Myocyte (in vitro differentiated cells): ENCODE measurements at places on chromosomes 7 and 10. TPM values are rescaled to one million over a fixed set of nuclear protein-coding genes. Genes with fewer than 3 reads are reported as not detected.

- DNase-seq: no peak
These were observed 34.4 kb upstream of the ARHGAP12 start for GRCh38 chr10:31962826-31963588.

DNA sequence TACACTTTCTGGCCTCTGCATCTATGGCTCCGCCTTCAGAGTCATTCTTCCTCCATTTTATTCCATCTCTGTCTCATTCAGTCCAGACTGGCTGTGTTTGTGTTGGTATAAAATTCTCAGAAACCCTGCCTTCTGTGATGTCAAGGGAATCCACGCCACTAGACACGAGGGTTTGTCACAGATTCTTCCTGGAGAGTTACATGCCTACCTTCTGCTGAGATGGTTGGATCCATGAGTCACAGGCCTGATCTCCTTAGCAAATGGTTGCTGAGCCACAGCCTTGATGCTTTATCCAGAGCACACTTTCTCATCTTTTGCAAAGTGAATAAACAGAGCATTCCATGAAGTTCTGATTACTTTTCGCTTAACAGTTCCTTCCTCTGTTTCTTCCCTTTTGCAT is 35.9 kb upstream of the TSPAN33 start:
- peak; percentile 31 for DNase-seq

- DNase-seq: no peak
These were observed 1.1 kb downstream of the ZSWIM8 start for GRCh38 chr10:73786512-73786885.

GRCh38 chr10:11165591-11166543 is 148.2 kb downstream of the CELF2 start:
- DNase-seq: no peak

ABCF2 gene
- total RNA-seq: 102 and 105 TPM in 2 replicates

NPC1L1 gene
- not detected in 2 replicates for total RNA-seq

GRCh38 chr10:108375691-108376090 is 1211.2 kb upstream of the SORCS1 start:
- no peak for DNase-seq

SPDYE2 gene
- not detected in 2 replicates for total RNA-seq

TNS3 gene
- total RNA-seq: 241 and 322 TPM in 2 replicates

PON1 gene
- not detected in 2 replicates for total RNA-seq

UCMA gene
- not detected in 2 replicates for total RNA-seq

GDF2 gene
- total RNA-seq: not detected in 2 replicates

GCK gene
- total RNA-seq: 0.13 TPM in 1 of 2 replicates, not detected in the other

NFKB2 gene
- total RNA-seq: 43.6 and 45.0 TPM in 2 replicates

PTER gene
- total RNA-seq: 1.7 and 3.1 TPM in 2 replicates

DNA sequence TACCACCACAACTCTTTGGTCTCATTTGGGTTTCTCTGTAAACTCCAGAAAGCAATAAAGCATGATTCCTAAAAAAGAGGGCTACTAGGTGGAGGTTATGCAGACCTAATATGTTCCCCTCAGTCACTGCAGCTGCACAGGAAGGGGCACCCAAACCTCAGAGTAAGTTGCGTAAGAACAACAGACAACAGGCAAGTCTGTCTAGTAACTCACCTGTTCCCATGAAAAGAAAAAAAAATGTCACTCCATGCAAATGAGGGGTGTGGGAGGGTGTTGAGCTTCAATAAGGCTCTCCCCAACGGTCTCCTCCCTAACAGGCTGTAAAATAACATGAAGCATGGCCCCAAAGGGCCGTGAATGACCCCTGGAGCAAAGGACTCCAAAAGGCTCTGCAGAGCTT is 461.4 kb downstream of the KCNMA1 start:
- no peak for DNase-seq

DNA sequence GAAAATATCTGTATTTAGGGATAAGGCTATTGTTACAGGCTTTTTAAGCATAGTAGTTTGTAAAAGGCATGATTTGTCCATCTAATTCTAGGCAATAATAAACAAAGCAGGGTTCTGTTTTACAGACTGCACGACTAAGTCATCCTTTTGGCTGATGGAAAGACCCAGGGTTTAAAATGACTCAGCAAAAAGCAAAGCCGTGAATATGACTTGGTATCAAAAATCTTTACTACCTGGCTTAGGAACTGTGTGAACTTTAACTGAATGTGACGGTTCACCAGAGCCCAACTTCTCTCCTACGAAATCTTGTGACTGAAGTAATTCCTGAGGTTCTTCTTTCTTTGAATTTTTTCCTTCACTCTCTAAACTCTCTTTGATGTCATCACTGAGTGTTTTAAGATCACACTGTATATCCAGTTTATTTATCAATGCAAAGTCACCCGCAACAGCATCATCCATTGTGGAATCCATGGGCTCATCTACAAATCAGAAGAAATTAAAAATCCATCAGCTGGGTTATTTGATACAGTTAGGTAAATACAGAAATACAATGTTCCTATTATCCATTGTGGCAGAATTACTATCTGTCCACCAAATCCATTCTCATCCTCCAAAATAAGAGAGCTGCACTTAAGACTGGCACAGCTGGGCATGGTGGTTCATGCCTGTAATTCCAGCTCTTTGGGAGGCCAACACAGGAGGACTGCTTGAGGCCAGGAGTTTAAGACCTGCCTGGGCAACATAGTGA is 17.0 kb downstream of the ATE1 start:
- DNase-seq: peak; percentile 13

DNA sequence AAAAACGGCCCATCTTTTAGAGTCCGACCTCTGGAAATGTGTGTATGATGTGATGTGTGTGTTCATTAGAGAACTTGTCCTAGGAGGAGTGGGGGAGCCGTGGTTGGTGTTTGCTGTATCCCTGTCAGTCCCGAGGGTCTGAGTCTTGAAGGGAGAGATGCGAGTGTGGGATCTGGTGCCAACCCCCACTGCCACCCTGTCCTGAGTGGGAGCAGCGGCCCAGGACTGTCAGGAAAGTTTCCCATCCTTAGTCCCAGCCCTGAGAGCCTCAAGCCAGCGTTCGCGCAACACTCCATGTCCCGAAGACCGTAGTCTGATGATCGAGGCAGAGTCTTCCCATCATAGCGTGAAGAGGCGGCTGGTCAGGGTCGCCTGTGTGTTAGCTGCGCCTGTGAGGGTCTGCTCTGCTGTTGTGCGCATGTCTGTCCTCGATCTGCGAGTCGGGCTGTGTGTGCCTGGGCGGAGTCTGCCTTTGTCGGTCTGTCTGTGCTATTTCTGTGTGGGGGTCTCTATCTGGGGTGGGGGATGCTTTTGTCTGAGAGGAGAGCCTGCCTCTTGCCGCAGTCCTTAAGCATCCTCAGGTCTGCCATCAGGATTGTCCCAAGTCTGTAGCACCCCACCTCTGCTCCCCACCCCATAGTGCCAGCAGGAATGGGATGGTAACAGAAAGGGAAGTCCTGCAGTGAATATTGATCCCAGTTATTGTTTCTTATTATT is 514 bp upstream of the CHAT start:
- DNase-seq: no peak

NEUROD6 gene
- not detected in 2 replicates for total RNA-seq

GRCh38 chr7:157396316-157397035 is 59.7 kb downstream of the DNAJB6 start:
- no peak for DNase-seq

DNA sequence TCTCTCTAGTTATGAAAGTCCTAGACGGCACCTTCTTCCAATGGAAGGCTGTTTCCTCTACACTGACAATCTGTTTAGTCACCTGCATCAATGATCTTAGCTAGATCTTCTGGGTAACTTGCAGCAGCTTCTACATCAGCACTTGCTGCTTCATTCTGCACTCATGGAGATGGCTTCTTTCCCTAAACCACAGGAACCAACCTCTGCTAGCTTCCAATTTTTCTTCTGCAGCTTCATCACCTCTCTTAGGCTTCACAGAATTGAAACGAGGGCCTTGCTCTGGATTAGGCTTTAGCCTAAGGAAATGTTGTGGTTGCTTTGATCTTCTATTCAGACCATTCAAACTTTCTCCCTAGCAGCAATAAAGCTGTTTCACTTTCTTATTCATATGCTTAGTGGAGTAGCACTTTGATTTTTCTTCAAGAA is 24.6 kb downstream of the NAMPT start:
- DNase-seq: peak; percentile 37
